ENCODE measurements at places on chromosomes 11 and 22.
A peak's percentile ranks its signal among the peaks of the same experiment; 100 is the strongest.

GRCh38 chr22:30539368-30539767 is 7.2 kb downstream of the SEC14L6 start:
- no peak overlapping the region for H3K4me3 ChIP-seq
- no peak overlapping the region for H3K27ac ChIP-seq
- H3K27me3 ChIP-seq, result peaks cover 14% of the 10 kb centered on the region
- no peak for DNase-seq
- H3K36me3 ChIP-seq, result no peaks in the 10 kb centered on the region

DNA sequence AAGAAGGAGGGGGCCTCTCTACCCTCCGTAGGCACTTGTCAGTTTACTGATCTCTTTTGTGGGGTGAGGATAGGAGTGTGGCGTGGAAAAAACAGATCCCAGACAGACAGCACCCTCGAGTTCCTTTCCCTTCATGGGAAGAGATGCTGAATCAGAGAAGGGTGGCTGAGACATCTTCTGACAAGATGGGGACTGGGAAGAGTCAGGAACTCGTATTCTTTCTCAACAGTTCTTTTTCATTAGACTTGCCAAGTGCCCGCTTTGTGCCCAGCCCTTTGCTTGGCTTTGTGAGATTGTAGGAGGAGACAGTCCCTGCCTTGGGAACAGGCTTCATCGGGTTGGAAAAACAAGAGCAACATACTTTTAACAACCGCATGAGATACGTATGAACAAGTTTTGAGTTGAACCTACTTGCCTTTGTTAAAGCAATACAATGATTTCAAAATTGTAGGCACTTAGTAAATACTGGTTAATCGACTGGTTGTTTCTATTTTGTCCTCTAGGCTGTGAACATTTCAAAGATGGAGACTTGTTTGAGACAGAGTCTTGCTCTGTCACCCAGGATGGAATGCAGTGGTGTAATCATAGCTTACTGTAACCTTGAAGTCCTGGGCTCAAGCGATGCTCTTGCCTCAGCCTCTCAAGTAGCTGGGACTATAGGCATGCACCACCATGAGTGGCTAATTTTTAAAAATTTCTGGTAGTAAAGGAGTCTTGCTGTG is 1.1 kb downstream of the RRM1 start:
- peak overlapping the region; percentile 92 for H3K27ac ChIP-seq
- peaks cover 24% of the 10 kb centered on the region for H3K4me1 ChIP-seq
- H3K27me3 ChIP-seq, result no peaks in the 10 kb centered on the region
- no peak for DNase-seq
- no peaks in the 10 kb centered on the region for H3K36me3 ChIP-seq
- peak overlapping the region; percentile 77 for H3K4me3 ChIP-seq

GRCh38 chr11:69489031-69489745 is 7.7 kb downstream of the LINC01488 start:
- H3K4me1 ChIP-seq, result no peaks in the 10 kb centered on the region
- no peak for DNase-seq
- H3K4me3 ChIP-seq, result no peak overlapping the region
- no peaks in the 10 kb centered on the region for H3K27me3 ChIP-seq

DNA sequence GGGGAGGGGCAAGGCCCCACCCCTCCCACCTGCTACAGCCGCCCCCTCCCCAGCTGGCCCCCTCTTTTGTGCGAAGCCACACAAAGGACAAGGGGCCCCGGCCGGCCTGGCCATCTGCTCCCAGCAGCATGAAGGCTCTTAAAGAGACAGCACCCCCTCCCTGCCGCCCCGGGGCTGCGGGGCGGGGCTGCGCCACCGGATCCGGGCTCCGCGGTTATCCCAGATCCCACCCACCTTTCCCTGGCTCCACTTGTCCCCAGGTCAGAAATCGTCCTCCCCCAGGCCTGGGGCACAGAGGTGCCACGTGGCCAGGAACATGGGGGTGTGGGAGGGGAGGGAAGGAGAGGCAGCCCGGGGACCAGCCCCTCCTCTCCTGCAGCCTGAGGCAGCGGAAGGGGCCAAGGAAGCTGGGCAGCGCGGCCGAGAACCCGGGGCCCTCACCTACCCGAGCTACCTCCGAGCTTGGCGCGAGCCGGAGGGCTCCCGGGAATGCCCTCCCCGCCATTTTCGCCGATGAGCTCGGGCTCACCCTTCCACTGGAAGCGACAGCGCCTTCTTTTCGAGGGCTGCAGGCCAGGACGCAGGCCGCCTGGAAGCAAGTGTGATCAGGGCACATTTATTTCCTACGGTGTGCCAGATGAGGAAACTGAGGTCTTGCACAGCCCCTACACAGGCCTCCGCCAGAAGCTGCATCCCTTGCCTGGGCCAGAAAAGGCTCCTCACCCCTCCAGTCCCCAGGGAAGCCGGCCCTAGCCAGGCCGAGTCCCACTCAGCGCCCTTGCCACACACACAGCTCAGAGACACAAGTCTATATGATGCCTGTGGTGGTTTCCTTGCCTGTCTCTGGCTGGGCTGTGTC is 2.5 kb upstream of the RCOR2 start:
- H3K4me3 ChIP-seq, result no peak overlapping the region
- peaks cover 23% of the 10 kb centered on the region for H3K4me1 ChIP-seq
- DNase-seq, result no peak
- H3K27me3 ChIP-seq, result no peaks in the 10 kb centered on the region
- no peaks in the 10 kb centered on the region for H3K36me3 ChIP-seq
- peak overlapping the region; percentile 9 for H3K27ac ChIP-seq

DNA sequence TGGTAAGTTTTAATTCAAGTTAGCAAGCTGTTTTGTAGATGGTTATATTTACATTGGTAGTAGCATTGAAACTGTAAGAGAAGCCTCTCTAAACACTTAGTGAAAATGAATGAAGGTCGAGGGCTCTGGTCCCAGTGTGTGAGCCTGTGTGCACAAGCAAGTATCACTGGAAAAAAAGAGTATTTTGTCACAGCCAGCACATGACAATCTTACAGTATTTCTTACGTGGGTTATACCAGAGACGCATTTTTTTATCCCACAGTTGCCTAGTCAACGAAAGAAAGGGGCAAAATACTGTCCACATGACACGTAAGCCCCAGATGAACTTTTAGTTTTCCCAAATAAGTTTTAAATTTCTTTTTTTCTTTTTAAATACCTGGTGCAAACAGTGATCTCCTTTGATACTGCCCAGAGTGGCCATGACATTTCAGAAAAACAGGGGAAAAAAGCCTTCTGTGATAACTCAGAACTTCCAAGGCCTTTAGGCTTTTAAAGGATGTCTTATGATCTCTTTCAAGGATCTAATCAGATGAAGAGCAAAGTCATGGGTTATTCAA is 23.5 kb downstream of the RAB38 start:
- H3K4me1 ChIP-seq, result no peaks in the 10 kb centered on the region
- no peak overlapping the region for H3K4me3 ChIP-seq
- no peaks in the 10 kb centered on the region for H3K27me3 ChIP-seq
- H3K36me3 ChIP-seq, result no peaks in the 10 kb centered on the region
- no peak for DNase-seq

GRCh38 chr22:48893288-48894063 is 934.2 kb downstream of the BRD1 start:
- no peak overlapping the region for H3K4me3 ChIP-seq
- no peak for DNase-seq
- H3K4me1 ChIP-seq, result no peaks in the 10 kb centered on the region

All from A673 (cell line).